CD4-positive, alpha-beta T cell (primary cell): ENCODE measurements at places on chromosomes 11 and 22.

DNA sequence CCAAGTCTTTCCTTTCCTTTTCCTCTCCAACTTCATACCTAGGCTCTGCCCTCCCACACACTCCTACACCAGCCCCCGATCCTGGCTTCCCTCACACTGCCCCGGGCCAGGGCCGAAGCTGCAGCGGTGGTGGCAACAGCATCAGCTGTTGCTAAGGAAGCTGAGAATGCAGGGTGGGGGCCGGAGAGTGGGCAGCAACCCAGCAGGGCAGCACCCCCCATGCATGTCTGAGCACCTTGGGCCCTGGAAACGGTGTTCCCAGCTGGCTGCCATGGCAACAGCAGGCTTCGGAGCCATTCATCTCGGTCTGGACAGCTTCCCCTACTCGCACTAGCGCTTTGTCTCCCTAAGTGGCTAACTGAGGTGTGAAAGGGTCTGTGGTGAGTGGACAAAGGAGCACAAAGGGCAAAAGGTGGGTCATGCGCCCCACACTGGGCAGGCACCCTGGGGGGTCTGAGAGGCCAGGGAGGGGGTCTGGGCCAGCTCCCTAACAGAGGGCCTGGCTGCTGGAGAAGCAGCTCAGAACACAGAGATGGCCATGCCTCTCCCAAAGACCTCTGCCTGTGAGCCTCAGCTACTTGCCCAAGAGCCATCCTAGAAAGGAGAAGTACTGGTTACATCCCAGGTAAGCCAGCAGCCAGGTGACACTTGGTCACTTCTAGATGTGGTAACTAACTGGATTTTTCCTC is 42.1 kb upstream of the JAM3 start:
- DNase-seq = no peak

GRCh38 chr22:24433001-24433827 is 5.8 kb downstream of the ADORA2A start:
- no peak for DNase-seq

DNA sequence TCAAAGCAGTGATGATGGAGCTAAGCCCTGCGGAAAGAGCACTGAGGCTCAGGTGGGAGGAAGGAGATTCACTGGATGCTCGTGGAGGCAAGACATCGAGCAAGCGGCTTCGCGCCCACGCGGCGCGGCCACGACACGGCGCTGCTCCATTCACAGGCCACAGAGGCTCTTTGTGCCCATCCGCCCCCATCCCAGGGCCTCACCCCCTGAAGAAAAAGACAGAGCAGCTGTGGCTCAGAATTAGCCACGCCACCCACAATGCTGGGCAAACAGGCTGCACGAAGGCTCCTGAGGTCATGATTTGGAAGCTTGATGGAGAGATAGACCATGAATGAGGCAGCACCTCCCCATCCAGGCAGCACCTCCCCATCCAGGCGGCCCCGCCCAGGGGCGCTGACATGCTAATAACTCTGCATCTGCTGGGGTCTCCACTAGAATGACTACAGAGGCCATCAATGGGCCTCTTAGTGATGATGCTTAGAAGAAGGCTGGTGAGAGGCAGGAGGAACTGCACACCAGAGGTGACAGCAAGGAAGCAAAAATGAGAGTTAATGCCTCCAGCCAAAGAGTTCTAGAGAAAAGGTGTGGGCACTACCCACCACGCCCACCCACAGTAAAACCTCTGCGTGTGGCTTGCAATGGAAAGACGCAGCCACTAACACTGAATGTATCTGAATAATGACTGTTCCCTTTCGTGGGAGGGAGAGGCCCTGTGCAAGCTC is 43.5 kb downstream of the MYH9 start:
- DNase-seq = peak; percentile 36

DNA sequence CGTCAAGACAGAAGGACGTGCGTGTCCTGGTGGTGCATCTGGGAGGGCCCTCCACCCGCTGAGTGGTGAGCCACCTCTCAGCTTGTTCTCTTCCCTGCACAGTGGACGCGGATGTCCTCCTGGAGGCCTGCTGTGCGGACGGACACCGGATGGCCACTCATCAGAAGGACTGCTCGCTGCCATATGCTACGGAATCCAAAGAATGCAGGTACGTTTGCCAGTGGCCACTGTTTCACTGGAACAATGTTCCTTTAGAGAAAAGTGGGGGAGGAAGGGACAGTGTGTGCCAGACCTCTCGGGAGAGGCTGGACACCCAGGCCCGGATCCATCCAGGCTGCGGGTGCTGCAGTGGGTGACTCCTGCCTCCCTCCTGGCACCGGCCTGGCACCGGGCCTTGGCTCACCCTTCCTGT is 15.9 kb downstream of the FBLN1 start:
- no peak for DNase-seq
